WERI-Rb-1 (cell line): ENCODE measurements at places on chromosomes 4 and X.

DNA sequence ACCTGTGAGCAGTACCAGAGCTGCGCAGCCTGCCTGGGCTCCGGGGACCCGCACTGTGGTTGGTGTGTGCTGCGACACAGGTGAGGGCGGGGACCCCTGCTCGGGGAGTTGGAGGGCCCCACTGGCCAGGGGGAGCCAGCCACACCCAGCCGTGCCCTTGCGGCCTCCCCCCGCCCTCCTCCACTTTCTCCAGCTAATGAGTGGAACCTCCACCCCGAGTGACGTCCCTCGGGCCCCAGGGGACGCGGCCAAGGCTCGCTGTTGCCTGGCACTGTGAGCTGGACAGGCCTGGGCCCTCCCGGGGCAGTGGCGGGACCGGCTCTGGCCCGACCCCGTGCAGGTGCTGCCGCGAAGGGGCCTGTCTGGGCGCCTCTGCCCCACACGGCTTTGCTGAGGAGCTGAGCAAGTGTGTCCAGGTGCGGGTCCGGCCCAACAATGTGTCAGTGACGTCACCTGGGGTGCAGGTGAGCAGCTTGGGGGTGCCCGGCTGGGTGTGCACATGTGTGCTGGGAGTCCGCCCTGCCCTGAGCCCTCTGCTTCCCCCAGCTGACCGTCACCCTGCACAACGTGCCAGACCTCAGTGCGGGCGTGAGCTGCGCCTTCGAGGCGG lies 5.6 kb downstream of the PLXNA3 start:
- DNase-seq = no peak

- no peak for DNase-seq
Measured at GRCh38 chrX:11296051-11296450, 2.8 kb downstream of the AMELX start.

- DNase-seq = peak; percentile 55
Measured at GRCh38 chr4:42865572-42866189, 26.8 kb upstream of the GRXCR1 start.

GRCh38 chr4:24475756-24476155 lies 108.6 kb downstream of the DHX15 start:
- DNase-seq = peak; percentile 79

DNA sequence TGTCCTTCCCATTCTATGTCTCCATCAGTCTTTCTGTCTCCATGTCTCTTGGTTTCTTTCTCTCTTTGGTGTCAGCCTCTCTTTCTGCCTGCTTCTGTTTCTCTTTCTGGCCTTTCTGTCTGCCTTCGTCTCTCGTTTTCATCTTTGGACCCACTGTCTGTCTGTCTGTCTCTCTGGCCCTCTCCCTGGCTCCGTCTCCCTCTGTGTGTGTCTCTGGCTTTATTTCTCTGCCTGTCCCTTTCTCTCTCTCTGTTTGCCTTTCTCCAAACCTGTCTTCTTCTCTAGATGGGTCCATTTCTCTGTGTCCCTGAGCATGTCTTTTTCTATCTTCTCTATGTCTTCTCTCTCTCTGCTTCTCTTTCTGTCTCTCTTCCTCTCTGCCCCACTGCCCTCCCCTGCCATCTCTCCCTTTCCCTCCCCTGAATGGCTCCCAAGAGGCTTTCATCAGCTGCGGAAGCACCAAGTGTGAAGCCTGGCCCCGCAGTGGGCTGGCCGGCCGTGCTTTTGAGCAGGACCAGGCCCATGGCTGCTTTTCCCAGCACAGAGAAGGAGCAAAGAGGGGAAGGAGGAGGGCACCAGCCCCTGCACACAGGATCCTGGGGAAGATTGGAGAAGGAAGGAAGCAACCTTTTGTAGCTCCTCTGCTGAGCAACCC lies 57.4 kb downstream of the PJA1 start:
- no peak for DNase-seq

DNA sequence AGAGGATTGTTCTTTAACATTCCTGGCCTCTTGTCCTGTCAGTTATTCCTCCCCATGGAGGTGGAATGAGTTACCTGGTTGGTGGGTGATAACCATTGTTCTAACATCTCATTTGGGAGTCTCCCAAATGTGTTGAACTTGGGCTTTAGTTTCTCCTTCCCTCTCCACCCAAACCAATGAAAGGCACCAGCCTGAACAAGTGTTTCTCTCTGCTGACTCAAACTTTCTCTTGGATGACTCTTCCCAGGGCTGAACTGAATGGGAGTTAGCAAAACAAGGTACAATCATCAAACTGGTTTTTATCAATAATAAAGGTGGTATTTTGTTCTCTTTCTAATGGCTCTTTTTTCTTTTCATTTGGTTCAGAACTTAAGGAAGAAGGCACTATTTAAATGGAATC lies 2.7 kb downstream of the DYNLT3 start:
- no peak for DNase-seq

DNA sequence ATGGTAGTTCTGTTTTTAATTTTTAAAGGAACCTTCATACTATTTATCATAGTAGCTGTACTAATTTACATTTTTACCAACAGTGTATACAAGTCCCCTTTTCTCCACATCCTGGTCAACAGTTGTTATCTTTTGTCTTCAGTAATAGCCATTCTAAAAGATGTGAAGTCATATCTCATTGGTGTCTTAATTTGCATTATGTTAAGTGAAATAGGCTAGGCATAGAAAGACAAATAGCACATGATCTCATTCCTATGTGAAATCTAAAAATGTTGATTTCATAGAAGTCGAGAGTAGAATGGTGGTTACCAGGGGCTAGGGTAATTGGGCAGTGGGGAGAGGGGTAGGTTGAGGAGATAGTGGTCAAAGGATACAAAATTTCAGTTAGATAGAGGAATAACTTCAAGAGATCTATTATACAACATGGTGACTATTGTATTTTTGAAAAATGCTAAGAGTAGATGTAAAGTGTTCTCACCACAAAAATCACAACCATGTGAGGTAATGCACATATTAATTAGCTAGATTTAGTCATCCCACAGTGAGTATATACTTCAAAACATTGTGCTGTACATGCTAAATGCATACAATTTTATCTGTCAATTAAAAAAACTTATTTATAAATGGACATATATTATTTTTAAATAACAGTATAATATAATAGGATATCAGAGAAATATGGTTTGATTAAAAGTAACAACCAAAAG lies 58.9 kb downstream of the DIAPH2 start:
- DNase-seq = no peak

DNA sequence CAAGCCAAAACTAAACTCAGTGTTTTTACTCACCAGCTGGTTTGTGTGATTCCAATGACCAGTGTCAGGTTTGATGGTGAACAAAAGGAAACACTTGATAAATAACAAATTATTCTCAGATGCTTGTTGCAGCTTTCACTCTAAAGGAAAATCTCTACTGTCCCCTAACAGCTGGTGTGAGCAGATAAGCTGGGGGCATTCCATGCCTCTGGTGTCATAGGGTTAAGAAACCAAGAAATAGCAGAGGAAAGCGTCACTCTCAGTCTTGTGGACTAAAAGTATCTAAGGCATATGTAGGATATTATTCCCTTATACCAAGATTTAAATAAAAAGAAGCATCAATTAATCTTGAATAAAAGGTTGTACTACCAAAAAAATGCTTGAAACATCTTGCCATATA lies 24.3 kb downstream of the TRPC5 start:
- no peak for DNase-seq

GRCh38 chrX:121114691-121115090 lies 67.3 kb downstream of the GLUD2 start:
- no peak for DNase-seq

GRCh38 chr4:148248824-148249223 lies 193.4 kb downstream of the NR3C2 start:
- no peak for DNase-seq

DNA sequence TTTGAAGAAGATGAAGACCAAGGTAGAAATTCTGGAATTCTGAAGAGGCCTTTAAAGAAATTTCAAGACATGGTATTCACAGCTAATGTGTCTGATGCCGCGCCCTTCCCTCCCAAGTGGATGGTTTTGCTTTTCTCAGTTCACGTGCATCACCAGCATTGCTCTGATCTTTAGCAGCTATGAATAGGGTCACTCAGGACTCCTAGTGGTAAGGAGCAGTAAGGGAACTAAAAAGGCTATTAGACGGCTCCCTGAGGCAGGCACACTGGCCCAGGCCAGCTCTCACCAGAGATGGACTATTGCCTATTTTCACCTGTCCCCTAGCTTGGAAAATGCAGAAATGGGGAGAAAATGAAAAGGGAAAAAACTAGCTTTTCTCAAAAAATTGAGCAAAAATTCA lies 447.5 kb upstream of the RASGEF1B start:
- DNase-seq = peak; percentile 46

DNA sequence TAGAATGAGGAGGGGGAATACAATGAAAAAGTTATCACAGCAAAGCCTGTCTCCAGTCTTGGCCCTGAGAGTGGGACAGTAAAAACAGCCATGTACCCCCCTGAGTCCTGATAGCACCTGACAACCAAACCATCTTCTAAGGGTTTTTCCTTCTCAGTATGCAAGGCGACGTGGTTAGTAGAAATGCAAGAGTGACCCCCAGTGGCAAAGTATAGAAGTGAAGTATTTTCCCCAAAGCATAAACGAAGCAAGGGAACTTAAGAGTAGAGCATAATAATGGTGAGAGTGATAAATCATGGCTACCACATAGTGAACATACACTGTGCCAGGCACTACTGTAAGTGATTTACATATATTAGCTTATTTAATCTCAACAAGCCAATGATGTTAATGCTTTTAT lies 52.8 kb downstream of the FAM47C start:
- no peak for DNase-seq

- no peak for DNase-seq
Measured at GRCh38 chr4:71609167-71609566, 174.7 kb downstream of the GC start.

DNA sequence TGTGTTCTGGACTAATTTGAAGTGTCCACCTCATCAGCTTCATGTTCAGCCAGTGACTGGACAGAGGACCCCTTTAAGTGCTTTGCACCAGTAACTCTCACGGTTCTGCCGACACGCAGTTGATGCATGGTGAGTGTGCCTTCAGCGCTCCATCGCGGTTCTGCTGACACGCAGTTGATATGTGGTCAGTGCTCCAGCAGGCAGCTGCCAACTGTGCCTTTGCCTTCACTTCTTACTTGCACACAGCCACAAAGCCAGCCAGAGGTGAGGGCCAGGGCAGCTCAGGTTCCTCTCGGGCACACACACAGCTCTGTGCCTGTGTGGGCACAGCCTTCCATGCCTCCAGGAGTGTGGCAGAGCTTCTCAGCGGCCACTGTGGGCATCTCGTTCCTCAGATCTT lies 12.4 kb downstream of the NKX1-1 start:
- DNase-seq = no peak

DNA sequence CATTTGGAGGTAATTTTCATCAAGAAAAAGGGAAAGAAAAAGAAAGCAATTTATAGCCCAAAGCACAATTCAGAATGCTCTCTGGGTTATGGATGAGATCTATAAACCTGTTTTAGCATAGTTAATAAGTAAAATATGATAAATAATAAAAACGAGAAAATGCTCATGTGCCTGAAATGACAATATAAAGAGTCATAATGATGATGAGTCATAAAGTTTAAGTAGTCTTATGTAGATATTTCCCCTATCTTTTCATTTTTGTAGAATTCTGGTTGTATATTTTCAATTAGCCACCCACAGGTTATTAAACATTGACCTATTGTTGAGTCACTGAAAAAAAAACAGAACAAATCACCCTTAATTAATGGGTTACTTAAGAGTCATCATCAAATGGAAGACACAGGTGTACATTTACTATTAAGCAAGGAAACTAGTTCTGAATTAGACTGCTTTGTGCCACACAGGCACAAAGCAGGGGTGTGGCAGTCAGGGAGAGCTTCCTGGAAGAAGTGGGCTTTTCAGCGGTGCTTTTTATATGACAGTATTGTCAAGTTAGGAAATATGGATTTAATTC lies 29.3 kb downstream of the BEND4 start:
- DNase-seq = no peak

DNA sequence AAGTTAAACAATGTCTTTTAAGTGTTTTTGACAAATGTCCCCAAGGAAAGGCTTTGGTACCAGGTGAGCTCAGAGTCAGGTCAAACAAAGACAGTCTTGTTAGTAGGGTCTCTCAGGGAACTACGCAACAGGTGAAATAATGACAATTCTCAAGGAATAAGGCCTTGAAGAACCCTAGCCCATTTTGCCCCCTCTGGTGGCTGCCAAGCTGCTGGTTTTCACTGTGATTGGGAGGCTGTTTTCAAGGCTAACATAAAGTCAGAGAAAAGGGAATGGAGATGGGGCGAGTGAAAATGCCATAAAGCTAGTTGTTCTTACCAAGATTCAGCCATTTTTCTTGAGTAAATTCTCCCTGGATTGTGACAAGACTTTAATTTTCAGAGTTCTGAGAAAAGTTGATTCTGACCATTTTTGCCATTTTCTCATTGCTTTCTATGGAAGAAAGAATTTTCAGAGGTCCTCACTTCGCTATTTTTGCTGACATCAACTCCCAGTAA lies 58.7 kb downstream of the RWDD4 start:
- DNase-seq = no peak

- DNase-seq = no peak
Measured at GRCh38 chr4:41232406-41232805, 18.1 kb upstream of the APBB2 start.

GRCh38 chrX:17183566-17183965 lies 191.4 kb upstream of the NHS start:
- no peak for DNase-seq

DNA sequence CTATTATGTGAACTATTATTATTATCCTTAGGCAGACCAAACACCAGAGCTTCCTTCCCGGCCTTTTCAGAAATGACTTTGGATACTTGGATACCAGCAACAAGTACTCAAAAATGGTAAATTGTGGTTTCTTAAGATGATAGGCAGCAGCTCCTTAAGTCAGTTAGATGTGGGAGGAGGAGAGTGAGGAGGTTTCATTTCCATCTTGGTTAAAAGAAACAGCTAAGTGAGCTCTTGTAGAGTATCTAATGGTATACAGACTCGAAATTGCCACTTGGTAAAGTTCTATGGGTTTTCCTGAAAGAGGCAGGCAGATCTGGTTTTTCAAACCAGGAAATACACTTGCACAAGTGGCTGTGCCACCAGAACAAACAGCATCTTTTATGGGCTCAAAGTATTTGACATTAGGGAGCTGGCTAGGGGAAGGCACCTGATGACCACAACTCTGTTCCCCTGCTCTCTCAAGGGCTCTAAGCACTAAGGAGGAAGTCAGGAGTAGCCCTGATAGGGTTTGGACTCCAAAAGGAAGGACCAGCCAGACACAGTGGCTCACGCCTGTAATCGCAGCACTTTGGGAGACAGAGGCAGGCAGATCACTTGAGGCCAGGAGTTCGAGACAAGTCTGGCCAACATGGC lies 130.9 kb downstream of the TMEM164 start:
- DNase-seq = no peak

DNA sequence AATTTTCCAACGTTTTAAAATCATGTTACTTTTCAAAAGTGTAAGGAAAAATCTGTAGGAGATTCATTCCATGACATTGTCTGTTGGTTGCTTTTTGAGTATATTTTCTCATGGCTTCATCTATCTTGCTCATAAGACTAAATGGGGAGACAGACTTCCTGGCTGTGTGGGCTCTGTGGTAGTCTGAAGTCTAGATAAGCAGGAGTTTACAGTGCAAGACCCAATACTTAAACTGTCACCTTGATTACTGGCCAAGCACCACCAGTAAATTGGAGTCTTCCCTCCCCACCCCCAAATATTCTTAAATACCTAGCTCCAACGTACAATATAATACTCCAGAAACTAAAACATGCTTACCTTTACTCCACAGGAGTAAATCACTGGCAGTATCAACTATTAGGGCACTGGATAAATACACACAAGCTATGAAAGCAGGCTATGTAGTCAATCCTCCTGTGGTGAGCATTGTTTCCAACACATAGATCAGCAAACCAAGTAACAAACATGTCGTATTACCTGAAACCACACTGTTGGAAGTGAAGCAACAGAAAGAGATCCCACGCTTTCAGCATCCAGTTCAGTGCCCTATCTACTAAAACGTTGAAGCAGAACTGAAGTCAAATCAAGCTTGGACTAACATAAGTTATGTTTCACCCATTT lies 6.2 kb downstream of the HNRNPD start:
- DNase-seq = no peak
